Activated naive CD8-positive, alpha-beta T cell treated with anti-CD3 and anti-CD28 coated beads, Interleukin-2, amount 10 ng/mL, durations not matched to agents 7 days and 5 days (primary cell): ENCODE measurements at places on chromosomes 5 and 9.

DNA sequence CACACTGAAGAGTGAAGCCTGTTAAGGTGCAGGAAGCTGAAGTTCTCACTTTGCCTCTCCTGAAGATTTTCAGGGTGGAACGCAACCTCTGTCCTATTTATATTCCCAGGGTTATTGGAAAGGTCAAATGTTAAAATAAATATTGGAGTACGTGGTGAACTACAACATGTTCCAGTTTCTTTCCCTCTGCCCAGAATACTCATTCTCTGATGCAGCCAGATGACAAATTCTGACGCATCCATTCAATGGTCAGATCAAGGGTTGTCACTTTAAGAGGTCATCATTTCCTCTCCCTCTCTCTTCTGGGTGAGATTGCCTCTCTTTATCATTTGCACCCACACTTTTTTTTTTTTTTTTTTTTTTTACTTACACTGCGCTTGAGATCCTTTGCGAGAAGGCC, 277.1 kb downstream of the BRINP1 start:
- H3K36me3 ChIP-seq: no peaks in the 10 kb centered on the region
- no peak overlapping the region for H3K4me3 ChIP-seq
- DNase-seq: no peak
- no peaks in the 10 kb centered on the region for H3K4me1 ChIP-seq

GRCh38 chr5:150112201-150113046, 26.1 kb upstream of the CSF1R start:
- no peaks in the 10 kb centered on the region for H3K36me3 ChIP-seq
- H3K4me3 ChIP-seq: no peak overlapping the region
- peaks cover 13% of the 10 kb centered on the region for H3K27me3 ChIP-seq
- no peak for DNase-seq

DNA sequence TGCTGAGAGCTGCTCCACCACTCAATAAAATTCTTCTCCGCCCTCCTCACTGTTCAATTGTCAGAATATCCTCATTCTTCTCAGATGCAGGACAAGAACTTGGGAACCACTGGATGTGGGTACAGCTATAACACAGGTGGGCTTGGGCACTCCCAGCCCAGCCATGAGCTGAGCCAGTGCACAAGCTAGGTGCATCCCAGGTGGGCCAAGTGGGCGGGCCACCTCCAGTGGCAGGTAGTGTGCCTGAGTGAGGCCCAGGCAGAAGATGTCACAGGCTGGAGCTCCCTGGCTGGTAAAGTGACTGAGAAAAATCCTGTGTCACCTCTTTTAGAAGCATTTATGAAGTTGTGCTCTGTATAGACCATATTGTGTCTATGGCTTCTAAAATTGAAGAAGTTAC, 501.6 kb upstream of the TYRP1 start:
- H3K27me3 ChIP-seq: no peaks in the 10 kb centered on the region
- H3K36me3 ChIP-seq: no peaks in the 10 kb centered on the region
- no peak overlapping the region for H3K27ac ChIP-seq
- no peak for DNase-seq

- no peak overlapping the region for H3K4me3 ChIP-seq
- no peak for DNase-seq
- H3K27ac ChIP-seq: no peak overlapping the region
- peaks cover 9% of the 10 kb centered on the region for H3K4me1 ChIP-seq
Observed at GRCh38 chr5:41876678-41877077, 6.5 kb upstream of the OXCT1 start.

DNA sequence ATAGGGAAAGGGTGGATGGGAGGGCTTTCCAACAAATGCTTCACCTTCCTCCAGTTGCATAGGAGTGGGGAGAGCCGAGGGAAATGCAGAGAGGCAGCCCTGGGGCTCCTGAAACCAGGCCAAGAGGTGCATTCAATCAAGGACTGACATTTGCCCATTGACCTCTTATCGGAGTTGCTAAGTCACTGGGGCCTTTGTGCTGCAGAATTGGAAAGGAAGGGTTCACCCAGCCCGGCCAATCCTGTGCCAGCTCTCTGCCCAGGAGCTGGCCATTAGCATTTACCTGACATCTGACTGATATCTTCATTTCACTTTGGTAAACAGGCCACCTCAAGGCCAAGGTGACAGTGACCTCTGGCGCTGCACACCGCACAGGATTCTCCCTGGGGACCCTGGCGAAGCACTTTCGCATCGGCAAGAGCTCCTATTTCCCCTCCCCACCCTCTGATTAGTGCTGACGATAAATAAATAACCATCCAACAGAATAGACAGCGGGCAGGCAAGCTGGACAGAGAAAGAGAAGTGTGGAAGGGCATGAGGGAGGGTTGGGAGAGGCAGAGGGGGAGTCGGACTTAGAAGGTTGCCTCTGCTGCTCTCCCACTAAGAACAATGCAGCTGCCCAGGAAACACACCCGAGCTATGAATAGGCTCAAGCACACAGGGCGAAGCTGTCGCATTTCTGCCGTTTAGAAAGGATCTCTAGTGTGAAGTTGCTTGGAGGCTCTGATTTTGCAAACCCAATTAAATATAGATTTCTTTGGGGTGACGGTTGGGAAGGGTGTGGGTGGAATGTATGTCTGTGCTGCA, 57.0 kb upstream of the BOD1 start:
- no peaks in the 10 kb centered on the region for H3K27me3 ChIP-seq
- no peaks in the 10 kb centered on the region for H3K36me3 ChIP-seq
- no peaks in the 10 kb centered on the region for H3K4me1 ChIP-seq
- H3K27ac ChIP-seq: no peak overlapping the region

GRCh38 chr9:73753171-73753570, 601.5 kb downstream of the ANXA1 start:
- no peak overlapping the region for H3K27ac ChIP-seq
- H3K36me3 ChIP-seq: no peaks in the 10 kb centered on the region
- no peak for DNase-seq
- H3K4me1 ChIP-seq: no peaks in the 10 kb centered on the region

DNA sequence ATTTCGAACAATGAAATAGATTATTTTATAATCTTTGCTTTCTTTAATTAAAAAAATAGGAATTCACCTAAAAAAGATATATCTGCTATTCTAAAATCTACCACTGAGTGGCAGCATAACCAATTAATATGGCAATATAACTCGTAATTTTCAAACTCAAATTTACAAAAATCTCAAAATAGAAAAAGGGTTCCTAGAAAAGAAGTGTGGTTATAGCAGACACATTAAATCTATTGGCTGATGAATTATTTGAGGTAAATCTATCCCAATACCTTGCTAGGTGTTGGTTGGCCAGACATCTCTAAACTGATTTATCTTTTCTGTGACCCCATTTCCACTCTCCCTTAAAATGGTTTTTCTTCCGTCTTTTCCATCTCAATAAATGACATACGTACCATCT, 30.2 kb upstream of the NRG2 start:
- no peak overlapping the region for H3K27ac ChIP-seq
- H3K36me3 ChIP-seq: no peaks in the 10 kb centered on the region
- H3K4me1 ChIP-seq: no peaks in the 10 kb centered on the region
- DNase-seq: no peak
